ENCODE measurements at places on chromosomes 5 and 9.

GRCh38 chr9:88653911-88654310 lies 118.9 kb downstream of the NXNL2 start:
- DNase-seq: no peak

GRCh38 chr5:14366763-14367162 lies 214.8 kb upstream of the OTULINL start:
- no peak for DNase-seq

DNA sequence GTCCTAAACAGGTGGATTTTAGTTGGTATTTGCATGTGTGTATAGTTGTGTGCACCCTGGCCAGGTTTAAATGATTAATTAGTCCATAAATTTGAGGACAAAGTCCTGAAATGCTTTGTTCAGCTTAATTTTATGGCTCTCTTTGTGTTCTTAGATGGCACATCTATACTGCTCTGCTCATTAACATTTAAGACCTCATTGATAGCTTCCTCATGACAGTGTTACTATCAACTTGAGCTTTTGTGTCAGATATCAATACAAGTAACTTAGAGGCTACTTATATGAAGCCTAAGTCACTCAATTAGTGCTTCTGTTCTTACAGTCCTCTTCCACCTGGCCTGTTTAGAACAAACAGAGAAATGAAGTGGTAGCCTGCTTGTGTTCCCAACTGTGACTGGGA lies 240.9 kb downstream of the TRPM3 start:
- no peak for DNase-seq

GRCh38 chr9:6247266-6247665 lies 31.7 kb downstream of the IL33 start:
- DNase-seq: no peak

DNA sequence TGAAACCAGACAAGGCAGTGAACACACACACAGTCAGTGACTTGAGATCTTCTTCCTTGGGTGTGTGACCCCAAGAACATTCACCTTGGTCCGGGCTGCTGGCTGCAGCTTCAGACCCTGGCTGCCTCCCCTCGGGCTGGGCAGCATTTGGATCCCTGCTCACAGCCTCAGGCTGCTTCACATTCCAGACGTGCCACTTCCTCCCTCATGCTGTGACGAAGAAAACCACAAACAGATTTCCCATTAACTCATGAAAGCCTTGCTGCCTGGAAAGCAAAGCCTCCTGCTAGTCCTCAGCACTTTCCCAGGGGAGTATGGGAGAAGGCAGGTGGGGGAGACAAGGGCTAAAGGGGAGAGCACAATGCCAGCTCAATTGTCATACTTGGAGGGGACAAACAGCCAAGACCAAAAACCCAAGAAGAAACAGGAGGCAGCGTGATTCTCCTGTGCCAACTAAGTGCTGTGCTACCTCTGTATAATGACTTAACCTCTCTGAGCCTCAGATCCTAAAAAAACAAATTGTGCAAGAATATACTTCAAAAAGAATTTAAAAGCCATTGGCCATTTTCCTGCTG lies 594.6 kb upstream of the BRINP1 start:
- DNase-seq: no peak

DNA sequence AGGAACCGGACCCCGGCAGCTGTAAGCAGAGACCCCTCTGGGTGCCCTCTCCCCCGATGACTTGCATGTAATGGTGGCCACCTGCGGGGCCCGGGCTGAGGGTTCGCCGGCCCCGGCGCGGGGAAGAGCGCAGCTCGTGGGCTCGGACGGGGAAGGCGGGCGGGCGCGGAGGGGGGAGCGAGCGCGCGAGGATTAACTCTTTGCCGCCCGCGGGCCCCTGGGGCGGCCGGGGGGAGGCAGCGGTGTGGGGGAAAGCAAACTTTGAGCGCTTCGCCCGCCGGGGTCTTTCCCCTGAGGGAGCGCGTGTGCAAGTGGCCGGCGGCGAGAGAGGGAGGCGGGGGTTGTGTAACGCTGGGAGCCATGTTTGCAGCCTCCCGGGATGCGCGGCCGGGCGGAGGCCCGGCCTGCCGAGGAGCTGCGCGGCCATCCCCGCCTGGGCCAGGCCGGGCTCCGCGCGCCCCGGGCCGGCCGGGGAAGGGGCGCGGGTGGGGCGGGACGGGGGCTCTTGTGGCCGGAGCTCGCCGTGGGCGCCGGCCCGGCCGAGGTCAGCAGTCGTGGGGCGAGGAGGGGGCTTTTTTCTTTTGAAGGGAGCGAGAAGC lies 547 bp downstream of the ANP32B start:
- DNase-seq: peak; percentile 71
